ENCODE measurements at places on chromosomes 3 and 15. TPM values are rescaled to one million over a fixed set of nuclear protein-coding genes. Genes with fewer than 3 reads are reported as not detected.

MUC20 gene
- not detected for total RNA-seq

NEIL1 gene
- total RNA-seq = 2.8 TPM

PAK6 gene
- not detected for total RNA-seq

SLCO2A1 gene
- not detected for total RNA-seq

PLS1 gene
- total RNA-seq = under 0.01 TPM

IQGAP1 gene
- 177 TPM for total RNA-seq

SEMA5B gene
- total RNA-seq = under 0.01 TPM

LTK gene
- not detected for total RNA-seq

BTLA gene
- not detected for total RNA-seq

GOLGA8T gene
- not detected for total RNA-seq

PAQR5 gene
- 0.15 TPM for total RNA-seq

EPHA6 gene
- not detected for total RNA-seq

GOLGA8R gene
- 2.8 TPM for total RNA-seq

CEP19 gene
- 1.6 TPM for total RNA-seq

ADIPOQ gene
- not detected for total RNA-seq

NEO1 gene
- total RNA-seq = 10.9 TPM

ZXDC gene
- 12.3 TPM for total RNA-seq

FMN1 gene
- total RNA-seq = 0.08 TPM

COL6A5 gene
- total RNA-seq = 0.12 TPM

TMED3 gene
- total RNA-seq = 202 TPM

SLC22A14 gene
- total RNA-seq = 0.23 TPM

PRICKLE2 gene
- 17.1 TPM for total RNA-seq

GSK3B gene
- 28.0 TPM for total RNA-seq

WDR49 gene
- total RNA-seq = 0.08 TPM

CHCHD4 gene
- 10.3 TPM for total RNA-seq

Data from smooth muscle cell of the coronary artery (primary cell).